IPS DF 19.7 (cell line): ENCODE measurements at places on chromosomes 4 and X.

- no peak for DNase-seq
Measured at GRCh38 chr4:92988301-92988700, 684.5 kb downstream of the GRID2 start.

GRCh38 chr4:73964862-73965611 lies 16.8 kb downstream of the PF4 start:
- peak; percentile 78 for DNase-seq

DNA sequence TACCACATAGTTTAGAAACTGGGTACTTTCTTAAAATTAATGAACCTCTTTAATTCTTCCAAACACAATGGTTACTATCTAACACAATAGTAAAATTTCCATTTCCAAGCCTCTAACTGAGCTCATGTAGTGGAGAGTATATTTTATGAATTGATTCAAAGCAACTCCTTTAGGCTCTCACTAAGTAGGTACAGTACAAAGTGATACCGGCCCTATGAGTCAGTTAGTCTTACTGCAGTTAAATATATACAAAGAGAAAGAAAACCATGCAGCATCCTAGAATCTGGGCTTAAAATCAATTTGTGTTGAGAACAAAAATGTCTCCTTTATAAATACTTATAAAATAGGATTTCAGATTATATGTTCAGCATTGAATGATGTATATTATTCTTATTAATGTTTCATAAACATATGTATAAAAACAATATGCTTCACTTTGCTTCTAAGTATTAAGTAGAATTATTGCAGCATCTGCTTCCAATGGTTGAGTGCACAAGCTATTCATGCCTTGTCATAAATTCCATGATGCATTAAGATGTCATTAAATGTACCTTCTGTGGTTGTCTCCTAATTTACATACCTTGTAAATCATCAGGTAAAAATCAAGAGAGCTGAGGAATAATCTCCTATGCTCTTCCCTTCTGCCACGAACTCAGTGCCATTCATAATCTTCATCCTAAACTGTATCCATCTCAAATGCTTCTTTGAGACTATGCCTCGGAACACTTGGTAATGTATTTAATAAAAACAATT lies 1037.8 kb downstream of the STPG2 start:
- no peak for DNase-seq

DNA sequence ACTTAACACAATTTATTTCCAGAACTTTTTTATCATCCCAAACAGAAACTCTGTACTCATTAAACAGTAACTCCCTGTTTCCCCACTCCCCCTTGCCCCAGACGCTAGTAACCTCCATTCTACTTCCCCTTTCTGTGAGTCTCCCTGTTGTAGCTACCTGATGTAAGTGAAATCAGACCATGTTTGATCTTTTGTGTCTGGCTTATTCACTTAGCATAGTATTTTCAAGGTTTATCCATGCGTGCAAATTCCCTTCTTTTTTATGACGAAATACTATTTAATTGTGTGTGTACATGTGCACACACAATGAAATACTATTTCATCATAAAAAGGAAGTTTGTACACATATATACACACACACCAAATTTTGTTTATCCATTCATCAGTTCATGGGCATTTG lies 5.2 kb downstream of the PKD2 start:
- no peak for DNase-seq

GRCh38 chr4:25085671-25086070 lies 54.9 kb upstream of the LGI2 start:
- DNase-seq: no peak

DNA sequence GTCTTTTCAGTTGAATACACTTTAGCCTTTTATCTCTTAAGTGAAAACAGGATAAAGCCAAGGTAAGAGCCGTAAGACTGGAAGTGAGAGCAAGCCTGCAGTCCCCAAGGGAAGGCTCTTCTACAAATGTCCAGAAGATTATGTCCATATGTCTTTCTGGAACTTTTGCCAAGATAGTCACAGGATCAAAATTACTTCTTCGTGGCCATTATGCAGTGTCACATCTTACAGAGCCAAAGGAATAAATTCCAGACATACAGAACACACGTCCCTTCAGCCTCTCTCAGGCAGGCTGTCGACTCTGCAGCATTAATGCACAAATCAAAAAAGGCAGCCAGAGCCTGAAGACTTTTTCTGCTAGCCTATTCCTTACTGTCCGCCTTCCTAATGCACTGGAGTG lies 10.9 kb upstream of the GATB start:
- DNase-seq: no peak

GRCh38 chrX:118974088-118974907 lies at the start of gene LONRF3:
LONRF3 (plus strand) TSS chrX:118974618; CDS start chrX:118974781, 163 bp downstream.
- DNase-seq: no peak

DNA sequence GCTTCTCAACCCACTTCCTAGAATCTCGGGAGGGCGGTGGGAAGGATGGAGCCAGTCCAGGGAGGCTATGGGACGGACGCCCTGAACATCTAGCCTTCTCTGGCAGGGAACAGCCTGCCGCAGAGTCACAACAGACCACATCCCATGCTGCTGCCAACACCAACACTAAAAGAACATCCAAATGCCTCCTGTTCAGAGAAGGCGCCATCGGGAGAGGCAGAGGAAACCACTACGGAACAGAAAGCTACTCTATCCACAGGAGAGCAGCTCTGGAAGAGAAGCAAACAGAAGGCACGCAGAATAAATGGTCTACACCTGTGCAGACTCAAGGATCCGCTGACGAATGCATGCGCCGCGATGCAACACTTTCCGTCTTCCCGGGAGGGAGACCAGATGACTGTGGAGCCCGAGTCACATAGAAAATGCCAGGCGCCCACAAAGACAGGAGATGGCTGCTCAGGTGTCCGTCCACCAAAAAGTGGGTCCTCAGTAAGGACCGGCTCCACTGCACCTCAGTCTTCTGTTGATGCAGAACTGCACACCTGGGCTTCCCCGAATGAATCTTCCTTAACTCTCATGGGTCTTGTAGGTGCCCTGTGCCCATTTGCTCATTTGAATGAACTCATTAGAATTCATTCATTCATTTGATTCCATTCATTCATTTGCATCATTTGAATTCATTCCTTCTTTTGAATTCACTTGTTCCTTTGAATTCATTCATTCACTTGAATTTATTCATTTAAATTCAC lies 217.5 kb downstream of the DHRSX start:
- no peak for DNase-seq

- no peak for DNase-seq
Measured at GRCh38 chr4:53068755-53069330, 206.7 kb downstream of the RASL11B start.

DNA sequence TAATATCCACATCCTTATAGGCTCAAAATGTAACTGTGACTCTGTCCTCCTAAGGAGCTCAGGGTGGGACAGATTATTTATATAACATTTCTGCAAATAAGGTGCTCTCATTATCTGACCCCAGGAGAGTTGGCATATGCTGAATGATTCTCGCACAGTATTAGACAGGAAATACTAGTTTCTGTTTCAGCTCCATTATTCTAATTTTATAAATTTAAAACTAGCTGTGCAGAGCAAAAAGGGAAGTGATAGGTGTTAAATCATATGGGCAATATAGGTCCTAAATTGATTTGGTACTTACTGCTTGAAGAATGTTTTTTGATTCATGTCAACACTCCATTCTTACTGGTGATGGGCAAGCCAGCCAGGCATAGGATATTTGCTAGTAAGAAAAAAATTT lies 141.5 kb downstream of the GLRA2 start:
- no peak for DNase-seq

DNA sequence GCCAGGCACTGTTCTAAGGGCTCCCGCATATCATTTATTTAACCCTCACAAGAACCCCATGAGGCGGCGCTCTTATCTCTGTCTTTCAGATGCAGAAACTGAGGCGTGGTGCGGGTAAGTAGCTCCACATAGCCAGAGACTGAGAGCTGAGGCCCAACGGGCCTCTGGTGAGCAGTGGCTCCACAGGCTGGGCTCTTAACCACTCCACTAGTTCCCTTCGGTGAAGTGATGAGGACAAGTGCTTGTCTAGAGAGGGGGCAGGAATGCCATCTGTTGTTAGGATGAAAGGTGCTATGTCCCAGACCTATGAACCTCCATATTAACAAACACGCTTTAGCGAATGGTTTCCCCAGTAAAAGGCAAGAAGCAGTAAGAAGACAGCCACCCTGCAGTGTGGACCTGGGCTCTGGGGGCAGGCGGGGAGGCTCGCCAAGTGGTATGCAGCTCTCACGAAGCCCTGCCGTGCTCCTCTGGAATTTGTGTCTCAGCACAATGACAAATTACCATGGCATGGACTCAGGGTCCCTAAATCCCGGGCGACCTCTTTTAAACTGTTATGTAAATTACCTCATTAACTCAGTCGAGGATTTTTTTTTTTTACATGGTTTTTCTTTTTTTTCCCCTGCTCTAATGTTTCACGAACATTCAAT lies 20.9 kb upstream of the S100G start:
- DNase-seq: no peak

GRCh38 chr4:2924286-2924685 lies 38.9 kb downstream of the NOP14 start:
- no peak for DNase-seq

GRCh38 chr4:190017357-190018200 lies 9.5 kb downstream of the FRG2 start:
- no peak for DNase-seq

DNA sequence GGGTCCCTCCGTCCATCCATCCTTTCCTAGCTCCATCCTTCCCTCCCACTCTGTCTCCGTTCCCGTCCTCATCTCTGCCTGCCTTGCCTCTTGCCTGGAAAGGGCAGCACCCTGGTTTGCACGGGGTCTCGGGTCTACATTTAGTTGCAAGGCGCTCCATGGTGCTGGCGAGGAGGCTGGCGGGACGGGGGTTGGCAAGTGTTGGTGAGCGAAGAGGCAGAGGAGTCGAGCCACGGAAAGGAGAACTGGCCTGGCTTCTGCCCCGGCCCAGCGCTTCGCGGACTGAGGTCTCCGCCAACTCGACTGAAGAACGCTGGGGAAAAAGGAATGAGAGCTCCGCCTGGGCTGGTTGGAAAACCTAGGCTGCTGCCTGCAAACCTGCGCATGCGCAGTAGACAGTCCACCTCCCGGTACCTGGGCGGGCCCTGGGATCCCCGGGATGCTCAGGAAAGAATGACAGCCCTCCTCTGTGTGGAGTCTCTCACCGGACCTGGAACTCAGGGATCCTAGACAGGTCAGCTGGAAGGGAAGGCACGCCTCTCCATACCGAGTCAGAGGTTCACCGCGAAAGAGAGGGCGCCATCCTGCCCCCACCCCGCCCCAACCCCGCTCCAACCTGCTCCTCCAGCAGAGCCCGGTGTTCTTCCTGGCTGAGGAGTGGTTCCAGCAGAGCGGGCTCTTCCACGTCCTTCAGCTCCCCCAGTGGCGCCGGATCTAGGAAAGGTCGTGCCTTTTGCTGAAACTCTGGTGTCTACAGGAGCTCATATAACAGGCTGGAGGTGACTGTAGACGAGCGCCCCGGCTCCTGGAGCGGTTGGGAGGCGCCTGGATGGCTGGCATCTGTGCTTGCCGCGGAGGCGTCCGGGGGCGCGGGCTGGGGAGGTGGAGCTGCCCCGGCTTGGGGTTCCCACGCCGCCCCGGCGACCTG lies 6.0 kb downstream of the FRG2 start:
- DNase-seq: no peak

DNA sequence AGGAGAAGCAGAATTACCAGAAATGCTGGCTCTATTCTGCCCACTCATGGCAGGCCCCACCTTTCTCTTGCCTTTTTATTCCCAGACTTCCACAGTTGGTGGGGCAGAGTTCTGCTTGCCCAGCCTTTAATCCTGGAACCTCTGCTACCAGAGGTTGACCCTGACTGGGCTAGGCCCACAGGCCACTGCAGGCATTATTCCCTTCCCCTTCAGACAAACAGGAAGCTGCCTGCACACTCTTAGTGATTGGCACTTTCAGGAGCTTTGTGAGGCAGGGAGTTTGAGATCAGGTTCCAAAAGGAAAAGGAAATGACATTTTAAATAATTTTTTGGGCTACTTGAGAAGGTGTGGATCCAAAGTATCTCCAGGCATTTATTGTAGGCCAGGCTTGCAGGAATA lies 18.8 kb downstream of the MSN start:
- DNase-seq: no peak

GRCh38 chr4:83889802-83890201 lies 353.9 kb downstream of the GPAT3 start:
- no peak for DNase-seq

GRCh38 chrX:16963216-16963615 lies 16.8 kb downstream of the REPS2 start:
- no peak for DNase-seq

GRCh38 chrX:136528645-136529315 lies 3.2 kb upstream of the VGLL1 start:
- DNase-seq: peak; percentile 9

DNA sequence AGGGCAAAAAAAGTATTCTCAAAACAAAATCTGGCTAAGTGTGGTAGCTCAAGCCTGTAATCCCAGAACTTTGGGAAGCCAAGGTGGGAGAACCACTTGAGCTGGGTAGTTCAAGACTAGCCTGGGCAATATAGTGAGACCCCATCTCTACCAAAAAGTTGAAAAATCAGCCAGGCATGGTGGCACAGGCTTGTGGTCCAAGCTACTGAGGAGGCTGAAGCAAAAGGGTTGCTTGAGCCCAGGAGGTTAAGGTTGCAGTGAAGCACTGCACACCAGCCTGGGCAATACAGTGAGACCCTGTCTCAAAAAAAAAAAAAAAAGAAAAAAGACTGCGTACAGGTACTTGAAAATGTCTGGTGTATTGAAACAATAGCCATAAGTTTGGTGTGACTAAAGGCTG lies 1.7 kb upstream of the SDAD1 start:
- no peak for DNase-seq

GRCh38 chr4:3233391-3234071 lies 15.4 kb upstream of the MSANTD1 start:
- no peak for DNase-seq

DNA sequence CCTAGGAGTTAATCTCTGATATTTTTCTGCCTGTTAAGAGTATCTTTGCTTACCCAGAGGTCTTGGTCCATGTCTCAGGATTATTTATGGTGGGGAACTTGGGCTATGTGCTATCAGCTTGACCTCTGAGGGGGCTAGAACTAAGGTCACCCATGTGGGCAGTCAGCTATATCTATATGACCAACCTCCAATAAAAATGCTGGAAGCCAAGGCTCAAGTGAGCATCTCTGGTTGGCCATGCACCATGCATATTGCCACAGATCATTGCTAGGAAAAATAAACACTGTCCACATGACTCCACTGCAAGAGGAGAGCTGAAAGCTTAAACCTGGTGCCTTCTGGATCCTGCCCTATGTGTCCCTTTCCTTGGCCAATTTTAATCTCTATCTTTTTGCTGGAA lies 196.5 kb upstream of the SLC7A11 start:
- no peak for DNase-seq

- no peak for DNase-seq
Measured at GRCh38 chrX:111308039-111308438, 37.8 kb upstream of the CAPN6 start.

GRCh38 chr4:10089346-10089745 lies 27.3 kb downstream of the WDR1 start:
- no peak for DNase-seq
